ENCODE measurements at places on chromosomes 1 and 21.

DNA sequence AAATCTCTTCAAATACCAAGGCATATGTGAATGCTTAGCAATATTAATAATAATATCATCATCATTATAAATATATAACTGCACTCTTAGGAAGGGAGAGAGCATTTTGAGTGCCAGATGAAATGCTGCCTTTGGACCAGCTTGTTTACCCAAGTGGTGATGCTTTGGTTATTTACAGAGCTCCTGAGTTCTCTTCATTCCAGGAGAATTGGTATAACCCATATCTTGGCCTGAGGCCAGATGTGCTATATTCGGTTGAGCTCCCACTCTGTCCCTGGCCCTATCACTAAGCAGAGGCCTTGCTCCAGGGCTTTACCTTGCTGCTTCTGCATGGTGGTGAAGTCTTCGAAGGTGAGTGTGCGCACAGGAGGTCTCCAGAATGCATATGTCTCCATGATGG, 89.4 kb downstream of the TBX15 start:
- DNase-seq, result no peak

GRCh38 chr21:35202431-35202830, 153.3 kb upstream of the RUNX1 start:
- DNase-seq, result no peak

GRCh38 chr1:54453509-54453908, 47.3 kb upstream of the SSBP3 start:
- DNase-seq, result no peak

GRCh38 chr1:233328142-233328921, 808 bp downstream of the MAP3K21 start:
- DNase-seq, result peak; percentile 22

DNA sequence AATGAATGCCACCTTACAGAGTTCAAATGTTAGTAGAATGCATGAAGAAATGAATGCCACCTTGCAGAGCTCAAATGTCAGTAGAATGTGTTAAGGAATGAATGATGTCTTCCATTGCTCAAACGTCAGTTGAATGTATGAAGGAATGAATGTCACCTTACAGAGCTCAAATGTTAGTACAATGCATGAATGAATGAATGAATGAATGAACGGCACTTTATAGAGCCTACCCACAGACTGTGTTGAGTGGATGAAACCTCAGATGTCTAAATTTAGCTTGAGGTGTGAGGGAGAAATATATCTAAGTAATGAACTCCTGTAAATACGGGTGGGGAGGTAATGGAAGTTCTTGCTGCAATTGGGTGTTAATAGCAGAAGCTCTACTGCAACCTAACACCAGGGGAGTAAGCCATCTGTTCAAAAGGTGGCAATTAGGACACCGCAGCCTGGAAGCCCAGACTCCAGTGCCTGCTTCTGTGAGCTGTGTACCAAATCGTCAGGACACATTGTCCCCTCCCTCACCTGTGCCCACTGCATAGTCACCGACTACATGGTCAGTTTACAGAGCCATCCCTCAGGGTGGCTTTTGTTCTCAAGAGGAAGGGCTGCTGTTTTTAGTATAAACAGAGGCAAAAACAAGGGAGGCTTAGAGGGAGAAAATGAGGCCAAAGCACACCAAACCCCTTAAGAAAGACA, 26.7 kb downstream of the SUSD4 start:
- DNase-seq, result no peak

DNA sequence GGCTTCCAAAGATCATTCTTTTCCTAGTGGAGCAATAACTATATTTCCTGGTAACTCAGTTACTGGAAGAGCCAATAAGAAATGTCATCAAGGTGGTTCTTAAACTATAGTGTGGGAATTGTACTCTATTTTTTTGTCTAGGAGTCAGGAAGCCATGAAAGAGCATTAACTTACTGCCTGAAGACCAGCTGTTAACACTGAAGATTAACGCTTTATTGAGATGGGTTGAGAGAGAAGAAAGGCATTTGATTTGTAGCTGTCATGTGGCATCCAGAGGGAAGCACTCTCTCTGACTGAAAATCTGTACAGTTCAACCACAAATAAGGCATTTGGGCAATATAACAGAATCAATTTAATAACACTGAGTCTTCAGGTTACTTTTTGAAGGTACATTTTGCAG, 76.0 kb downstream of the DNM3 start:
- no peak for DNase-seq
